ENCODE measurements at places on chromosomes 16 and 17.

GRCh38 chr16:31134625-31135534 lies 647 bp downstream of the PRSS8 start:
- DNase-seq: no peak

GRCh38 chr17:70535986-70536385 lies 366.7 kb downstream of the KCNJ2 start:
- no peak for DNase-seq

GRCh38 chr16:318628-319027 lies 33.9 kb downstream of the AXIN1 start:
- DNase-seq: no peak

DNA sequence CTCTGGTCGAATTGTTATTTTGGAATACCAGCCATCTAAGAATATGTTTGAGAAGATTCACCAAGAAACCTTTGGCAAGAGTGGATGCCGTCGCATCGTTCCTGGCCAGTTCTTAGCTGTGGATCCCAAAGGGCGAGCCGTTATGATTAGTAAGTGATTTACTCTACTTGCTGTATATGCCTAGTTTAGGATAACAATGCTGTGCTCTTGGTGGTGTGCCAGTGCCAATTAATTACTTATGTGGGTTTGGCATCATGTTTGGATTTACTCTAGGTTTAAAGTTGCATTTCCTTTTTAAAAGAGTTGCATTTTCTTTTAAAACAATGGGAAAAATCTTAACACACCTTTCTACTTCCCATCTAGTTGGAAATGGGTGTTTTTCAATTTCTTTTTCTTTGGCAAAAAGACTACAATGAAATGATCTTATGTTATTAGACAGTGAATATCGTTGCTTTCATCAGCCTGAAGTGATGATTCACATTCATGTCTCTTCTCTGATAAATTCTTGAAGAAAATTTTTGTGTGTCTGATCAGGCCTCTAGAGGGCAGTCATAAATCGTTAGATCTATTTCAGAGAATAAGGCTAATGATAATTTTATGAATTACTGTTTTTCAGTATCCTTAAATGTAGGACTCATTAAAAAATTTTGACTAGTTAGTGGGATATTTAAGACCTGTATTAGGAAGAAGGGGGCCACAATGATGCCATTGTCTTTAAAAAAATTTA lies 5.6 kb downstream of the SF3B3 start:
- no peak for DNase-seq

- DNase-seq: no peak
Measured at GRCh38 chr16:2898831-2899563, 12.7 kb upstream of the FLYWCH1 start.

- no peak for DNase-seq
Measured at GRCh38 chr17:74525781-74526288, 5.4 kb downstream of the CD300LB start.

- no peak for DNase-seq
Measured at GRCh38 chr17:63705657-63706056, 5.7 kb upstream of the LIMD2 start.

DNA sequence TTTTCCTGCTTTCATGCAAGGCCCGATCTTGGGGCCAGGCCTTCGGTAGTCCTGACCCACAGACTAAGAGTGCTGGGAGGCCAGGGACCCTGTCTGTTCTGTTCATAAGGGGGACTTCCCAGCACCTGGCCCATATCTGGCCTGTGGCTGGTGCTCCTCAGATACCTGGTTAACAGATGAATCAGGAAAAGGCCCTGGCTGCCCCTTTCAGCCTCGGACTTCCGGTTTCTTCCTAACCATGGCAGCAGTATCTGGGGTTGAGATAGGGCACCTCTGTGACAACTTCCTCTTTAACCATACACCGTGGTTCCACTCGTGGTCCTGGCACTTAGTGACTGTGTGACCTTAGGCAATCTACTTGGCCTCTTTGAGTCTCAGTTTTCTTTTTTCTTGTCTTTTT lies 18.4 kb downstream of the PLCG2 start:
- DNase-seq: no peak

DNA sequence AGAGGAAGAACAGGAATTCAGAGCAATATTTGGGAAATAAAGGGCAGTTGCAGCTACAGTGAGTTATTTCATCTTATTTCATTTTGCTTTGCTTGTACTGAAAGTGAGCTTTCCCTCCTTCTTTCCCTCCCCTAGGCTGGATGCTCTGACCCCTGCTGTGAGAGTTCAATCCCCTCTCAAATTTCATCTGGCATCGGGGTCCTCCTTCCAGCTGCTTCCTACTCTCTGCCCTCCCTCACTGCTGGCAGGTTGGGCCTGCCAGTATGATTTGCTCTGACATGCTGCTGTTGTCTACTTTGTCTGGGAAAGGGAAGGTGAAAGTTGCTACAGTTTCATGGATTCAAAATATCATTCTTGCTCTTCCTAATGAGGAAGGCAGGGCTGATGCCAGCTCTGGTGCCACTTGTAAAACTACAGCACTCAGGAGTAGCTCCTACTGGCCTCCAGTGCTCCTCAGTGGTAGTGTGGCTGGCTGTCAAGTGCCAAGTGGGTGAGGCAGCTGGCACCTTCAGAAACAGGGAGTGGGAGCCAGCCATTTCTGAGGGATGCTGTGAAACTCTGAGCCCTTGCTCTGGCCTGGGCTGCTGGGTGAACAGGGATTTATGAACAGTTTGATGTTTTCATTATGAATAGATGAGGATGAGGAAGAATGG lies 408.6 kb downstream of the HAPSTR1 start:
- no peak for DNase-seq

GRCh38 chr16:15961571-15962090 lies 12.2 kb downstream of the ABCC1 start:
- DNase-seq: no peak

DNA sequence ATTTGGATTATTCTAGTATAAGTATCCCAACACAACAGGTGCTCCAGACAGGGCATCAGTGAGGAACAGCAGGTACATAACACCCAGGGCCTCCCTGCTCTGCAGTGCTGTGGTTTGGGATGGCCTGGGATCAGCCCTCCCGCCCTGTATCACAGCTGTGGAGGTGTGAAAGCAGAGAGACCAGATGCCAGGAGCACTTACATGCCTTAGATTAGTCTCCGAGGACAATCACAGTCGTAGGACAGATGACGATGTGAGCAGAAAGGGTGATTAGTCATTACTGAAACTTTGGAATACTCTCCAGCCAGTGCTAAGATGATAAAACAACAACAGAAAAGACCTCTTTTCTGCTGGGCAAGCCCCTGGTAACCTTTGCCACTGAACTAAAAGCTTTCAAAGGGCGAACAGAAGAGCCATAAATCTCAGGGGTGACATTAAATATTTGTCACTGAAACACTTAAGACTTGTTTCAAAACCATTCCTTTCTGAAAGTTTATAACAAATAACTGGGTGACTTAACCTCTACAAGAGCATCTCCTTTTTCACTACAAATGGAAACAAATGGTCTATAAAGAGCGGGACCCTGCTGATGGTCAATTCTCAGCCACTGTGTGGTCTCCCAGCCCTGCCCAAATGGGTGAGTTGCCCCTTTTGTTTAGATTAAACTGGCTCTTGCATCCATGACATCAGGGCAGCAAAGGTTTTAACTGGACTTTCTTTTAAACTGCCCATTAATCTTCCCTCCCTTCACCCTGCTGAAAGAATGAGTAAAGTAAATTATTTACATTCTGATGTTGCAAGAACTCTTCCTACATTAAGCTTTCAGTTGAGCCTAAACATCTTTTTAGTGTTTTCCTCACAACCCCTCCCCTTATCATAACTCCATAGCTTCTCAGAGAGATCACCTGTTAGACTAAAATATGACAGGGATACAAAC lies 183.1 kb upstream of the COX10 start:
- no peak for DNase-seq

DNA sequence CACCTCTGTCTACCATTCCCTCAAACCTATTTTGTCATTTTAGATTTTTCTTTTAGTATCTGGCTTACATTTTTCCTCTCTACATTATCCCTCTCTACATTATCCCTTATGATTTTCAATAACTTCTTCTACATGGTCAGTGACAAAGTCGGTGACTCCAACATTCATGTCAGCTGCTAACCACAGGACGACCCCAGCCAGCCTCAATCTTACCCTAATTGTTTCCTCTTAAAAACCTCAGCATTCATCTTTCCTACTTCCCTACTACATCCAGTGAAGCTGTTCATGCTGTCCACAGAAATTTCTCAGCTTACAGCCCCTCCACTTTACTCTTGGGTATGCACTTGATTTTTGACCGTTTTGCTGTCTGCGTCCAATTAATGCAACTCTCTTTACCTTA lies 8.3 kb downstream of the MYH10 start:
- no peak for DNase-seq

DNA sequence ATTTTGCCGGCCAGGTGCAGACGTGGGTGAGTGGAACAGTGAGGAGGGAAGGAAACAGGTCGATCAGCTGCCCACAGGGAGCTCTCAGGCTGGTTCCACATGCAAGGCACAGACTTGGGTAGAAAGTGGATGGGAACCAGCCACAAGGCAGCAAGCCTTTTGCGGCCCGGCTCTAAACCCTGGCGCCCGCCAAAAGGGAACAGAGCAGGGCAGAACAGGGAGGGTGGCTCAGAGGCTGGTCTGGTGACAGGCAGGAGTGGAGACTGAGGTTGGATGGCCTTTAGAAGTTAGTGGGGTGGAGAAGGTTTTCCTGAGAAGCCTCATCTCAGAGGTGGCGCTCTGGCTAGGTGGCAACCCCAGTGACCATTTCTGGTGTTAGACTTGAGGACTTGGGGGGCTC lies 10.4 kb downstream of the LLGL2 start:
- no peak for DNase-seq

DNA sequence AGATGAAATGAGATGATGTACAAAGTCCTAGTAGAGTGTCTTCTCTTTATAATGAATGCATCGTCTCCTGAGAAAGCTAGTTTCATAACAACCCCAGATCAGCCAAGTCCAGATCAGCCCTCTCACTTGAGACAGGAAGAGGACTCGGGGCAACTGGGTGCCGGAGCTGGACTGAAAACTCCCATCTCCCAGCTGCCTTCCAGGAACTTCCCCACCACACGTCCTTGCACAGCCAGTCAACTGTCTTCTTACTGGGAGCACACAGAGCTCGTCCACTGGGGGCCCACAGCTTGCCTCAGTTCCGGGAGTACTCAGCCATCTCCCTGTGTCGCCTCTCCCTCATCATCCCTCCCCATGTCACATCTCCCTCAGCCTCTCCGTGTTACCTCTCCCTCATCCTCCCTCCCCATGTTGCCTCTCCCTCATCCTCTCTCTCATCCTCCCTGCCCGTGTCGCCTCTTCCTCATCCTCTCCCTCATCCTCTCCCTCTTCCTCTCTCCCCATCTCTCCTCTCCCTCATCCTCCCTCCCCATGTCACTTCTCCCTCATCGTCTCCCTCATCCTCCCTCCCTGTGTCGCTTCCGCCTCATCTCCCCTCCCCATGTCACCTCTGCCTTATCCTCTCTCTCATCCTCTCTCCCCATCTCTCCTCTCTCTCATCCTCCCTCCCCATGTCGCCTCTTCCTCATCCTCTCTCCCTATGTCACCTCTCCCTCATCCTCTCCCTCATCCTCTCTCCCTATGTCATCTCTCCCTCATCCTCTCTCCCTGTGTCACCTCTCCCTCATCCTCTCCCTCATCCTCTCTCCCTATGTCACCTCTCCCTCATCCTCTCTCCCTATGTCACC lies 22.4 kb upstream of the KCNH6 start:
- DNase-seq: no peak

GRCh38 chr17:45020354-45021138 lies 30.9 kb downstream of the DCAKD start:
- no peak for DNase-seq

DNA sequence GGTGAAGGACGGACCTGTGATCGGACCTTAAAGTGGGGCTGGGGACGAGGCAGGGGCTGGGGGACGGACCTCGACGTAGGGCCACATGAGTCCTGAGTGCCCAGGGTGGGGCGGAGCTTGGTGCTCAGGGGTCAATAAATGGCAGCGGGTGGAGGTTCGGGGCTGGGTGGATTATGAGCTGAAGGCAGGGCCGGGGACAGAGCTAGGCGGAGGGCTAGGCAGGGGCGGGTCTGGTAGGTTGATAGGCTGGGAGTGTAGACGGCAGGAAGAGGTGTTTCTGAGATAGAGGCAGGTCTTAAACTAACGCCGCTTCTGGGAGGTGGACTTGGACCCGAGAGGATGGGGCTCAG lies 733 bp downstream of the CHRNB1 start:
- DNase-seq: no peak

- no peak for DNase-seq
Measured at GRCh38 chr16:1809281-1809801, 15.8 kb upstream of the IGFALS start.

- DNase-seq: no peak
Measured at GRCh38 chr17:65576939-65577338, 15.5 kb upstream of the AXIN2 start.

DNA sequence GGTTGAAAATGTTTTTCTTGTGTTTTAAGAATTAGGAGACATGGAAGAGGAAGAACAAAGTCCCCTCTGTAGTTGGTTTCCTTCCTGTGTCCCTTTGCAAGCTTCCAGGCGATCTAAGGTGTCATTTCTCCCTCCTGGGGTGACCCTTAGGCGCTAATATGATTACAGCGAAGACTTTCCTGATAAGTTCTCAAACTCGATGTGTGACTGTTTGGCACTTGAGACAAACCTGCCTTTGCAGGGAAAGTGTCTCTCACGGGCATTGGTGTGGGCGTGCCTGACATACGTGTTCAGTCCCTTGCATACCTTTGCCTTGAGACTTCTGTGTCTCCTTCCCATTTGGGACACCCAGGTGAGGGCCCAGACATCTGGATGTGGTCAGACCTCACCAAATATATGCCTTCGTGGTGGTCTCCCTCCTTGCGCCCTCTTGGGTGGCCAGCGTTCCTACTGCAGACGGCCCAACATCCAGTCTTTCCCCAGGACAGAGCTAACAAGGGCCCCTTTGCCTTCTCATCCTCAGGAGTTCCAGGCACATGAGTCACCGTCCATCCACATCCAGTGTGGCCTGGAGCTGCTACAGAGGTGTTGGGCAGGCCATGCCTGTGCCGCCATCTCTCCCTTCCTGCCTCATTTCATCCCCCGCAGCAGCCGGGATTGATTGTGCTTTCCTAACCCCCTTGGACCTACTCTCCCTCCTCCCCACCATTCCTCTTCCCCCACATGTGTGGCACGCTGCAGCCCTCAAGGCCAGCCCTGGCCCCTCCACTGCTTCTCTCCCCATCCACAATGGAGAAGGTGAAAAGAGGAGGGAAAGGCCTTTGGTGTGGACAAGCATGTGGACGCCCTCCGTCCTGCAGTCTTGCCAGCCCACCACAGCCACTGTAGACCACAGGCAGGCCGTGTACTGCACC lies 3.1 kb upstream of the JPT2 start:
- no peak for DNase-seq

GRCh38 chr17:67421869-67422273 lies 44.8 kb downstream of the PITPNC1 start:
- peak; percentile 69 for DNase-seq

GRCh38 chr16:21150375-21151001 lies at the start of gene DNAH3:
DNAH3 (minus strand) TSS chr16:21150846; CDS start chr16:21150319, 527 bp downstream.
- no peak for DNase-seq

DNA sequence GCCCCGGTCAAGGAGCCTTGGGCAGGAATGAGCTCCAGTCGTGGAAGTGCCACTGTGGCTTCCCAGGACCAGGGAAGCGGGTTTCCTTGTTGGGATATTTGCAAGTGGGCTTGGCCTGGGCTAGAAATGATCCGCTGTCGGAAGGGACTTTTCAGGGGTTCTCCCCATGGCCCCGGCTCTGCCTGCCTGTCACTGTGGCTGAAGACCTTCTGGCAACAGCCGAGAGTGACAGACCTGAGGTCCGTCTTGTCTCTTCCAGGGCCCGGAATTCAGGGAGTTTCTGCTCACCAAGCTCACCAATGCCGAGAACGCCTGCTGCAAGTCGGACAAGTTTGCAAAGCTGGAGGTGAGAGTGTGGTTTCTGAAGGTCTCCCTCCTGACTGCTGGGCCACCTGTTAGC lies 57.7 kb downstream of the OR1D5 start:
- DNase-seq: no peak

All from central memory CD8-positive, alpha-beta T cell (primary cell).